ENCODE measurements at places on chromosomes 2 and 18.

- no peak for DNase-seq
Measured at GRCh38 chr2:37679072-37679695, 7.7 kb upstream of the CDC42EP3 start.

DNA sequence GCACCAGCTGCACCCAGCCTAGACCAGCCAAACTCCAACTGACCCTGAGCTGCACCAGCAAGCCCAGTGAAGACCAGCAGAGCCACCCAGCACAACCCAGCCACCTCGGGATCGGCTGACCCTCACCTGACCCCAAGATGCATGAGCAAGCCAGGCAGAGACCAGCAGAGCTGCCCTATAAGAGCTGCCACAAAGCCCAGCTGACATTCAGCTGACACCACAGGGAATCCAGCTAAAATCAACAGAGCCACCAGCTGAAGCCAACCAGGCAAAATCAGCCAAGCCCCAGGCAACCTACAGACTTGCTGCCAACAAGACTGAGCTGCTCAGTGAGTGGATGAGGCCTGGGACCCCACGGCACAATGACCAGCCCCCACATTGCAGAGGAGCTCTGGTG lies 54.6 kb downstream of the CYP27C1 start:
- no peak for DNase-seq

- no peak for DNase-seq
Measured at GRCh38 chr2:172985139-172985892, 90.3 kb upstream of the MAP3K20 start.

GRCh38 chr2:176138923-176139660 lies 9.6 kb downstream of the HOXD8 start:
- no peak for DNase-seq

- DNase-seq: no peak
Measured at GRCh38 chr18:51425475-51425874, 228.0 kb upstream of the MEX3C start.
